HepG2 (cell line): ENCODE measurements at places on chromosomes 12 and 14. TPM values are rescaled to one million over a fixed set of nuclear protein-coding genes. Genes with fewer than 3 reads are reported as not detected.

PMCH gene
- not detected in 2 replicates for polyA plus RNA-seq

MYO1H gene
- polyA plus RNA-seq, result not detected in 2 replicates

RNASE7 gene
- 0.04 and 0.17 TPM in 2 replicates for polyA plus RNA-seq

ASCL4 gene
- not detected in 2 replicates for polyA plus RNA-seq

GRIP1 gene
- 0.08 TPM in 1 of 2 replicates, not detected in the other for polyA plus RNA-seq

- no peak for DNase-seq
These were observed 12.5 kb upstream of the MAP3K9 start for GRCh38 chr14:70821584-70822529.

DNA sequence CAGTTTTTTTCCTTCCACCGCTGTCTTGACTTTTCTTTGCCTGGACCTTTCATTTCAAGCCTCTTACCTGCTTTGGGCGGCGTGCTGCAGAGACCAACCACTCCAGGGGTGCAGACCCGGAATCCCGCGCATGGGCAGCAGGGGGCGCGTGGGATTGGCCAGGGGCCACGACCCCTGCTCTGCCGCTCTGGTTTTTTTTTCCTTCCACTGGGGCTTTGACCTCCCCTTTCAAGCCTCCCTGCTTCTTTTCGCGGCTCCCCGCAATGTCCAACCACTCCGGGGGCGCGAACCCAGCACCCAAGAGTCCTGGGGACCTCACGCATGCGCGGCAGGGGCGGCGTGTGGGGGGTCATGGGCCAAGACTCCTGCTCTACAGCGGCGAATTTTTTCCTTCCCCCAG lies 325.1 kb downstream of the ALG10 start:
- DNase-seq, result peak; percentile 18

GRCh38 chr14:102826161-102826560 lies 48.9 kb downstream of the TRAF3 start:
- no peak for DNase-seq

- no peak for DNase-seq
These were observed 229.2 kb upstream of the GARIN6 start for GRCh38 chr12:99418379-99418778.

DNA sequence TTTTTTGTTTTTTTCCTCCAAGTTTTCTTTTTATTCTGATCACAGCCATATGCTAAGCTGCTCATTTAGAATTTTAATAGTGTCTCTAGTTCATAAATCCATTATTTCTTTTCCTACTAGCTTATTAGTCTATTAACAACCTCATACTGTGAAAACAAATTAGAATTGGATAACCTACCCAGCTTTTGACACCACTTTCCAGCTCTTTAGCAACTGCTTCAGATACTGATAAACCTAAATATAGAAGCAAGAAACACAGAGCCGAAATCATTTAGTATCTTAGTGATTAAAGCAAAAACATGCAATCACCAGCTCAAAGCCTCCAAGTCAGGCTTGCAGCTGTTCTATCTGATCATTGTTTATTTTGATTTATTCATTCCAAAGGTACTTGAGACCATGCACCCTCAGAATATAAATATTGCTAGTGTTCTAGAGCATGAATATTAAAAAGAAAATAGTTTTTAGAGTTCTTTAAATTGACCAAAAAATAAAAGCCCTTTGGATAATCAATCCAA lies 121.5 kb downstream of the STXBP6 start:
- no peak for DNase-seq
